ENCODE measurements at places on chromosomes 12 and 14. TPM values are rescaled to one million over a fixed set of nuclear protein-coding genes. Genes with fewer than 3 reads are reported as not detected.

EXOC3L4 gene
- total RNA-seq = not detected

AVPR1A gene
- total RNA-seq = not detected

SPTSSA gene
- 8.9 TPM for total RNA-seq

B4GALNT3 gene
- total RNA-seq = not detected

OR4L1 gene
- not detected for total RNA-seq

LIN7A gene
- total RNA-seq = 19.5 TPM

P2RX7 gene
- 4.6 TPM for total RNA-seq

CLEC4E gene
- not detected for total RNA-seq

IL23A gene
- total RNA-seq = not detected

PTPRB gene
- total RNA-seq = not detected

C12orf56 gene
- 5.8 TPM for total RNA-seq

TMPRSS12 gene
- not detected for total RNA-seq

GLT1D1 gene
- not detected for total RNA-seq

APAF1 gene
- total RNA-seq = 11.5 TPM

ESRRB gene
- total RNA-seq = not detected

IFI27L1 gene
- total RNA-seq = 37.2 TPM

OTOGL gene
- total RNA-seq = not detected

PTPN6 gene
- total RNA-seq = not detected
